ENCODE measurements at places on chromosomes 3 and 15. TPM values are rescaled to one million over a fixed set of nuclear protein-coding genes. Genes with fewer than 3 reads are reported as not detected.

The TRH gene
- total RNA-seq: not detected

The MCTP2 gene
- total RNA-seq: 4.1 TPM

The CD86 gene
- not detected for total RNA-seq

The SLC35A5 gene
- 14.9 TPM for total RNA-seq

The CPNE9 gene
- total RNA-seq: not detected

The ZNF35 gene
- 7.6 TPM for total RNA-seq

The TMEM108 gene
- total RNA-seq: not detected

The IMPG2 gene
- 0.86 TPM for total RNA-seq

The SLC24A5 gene
- not detected for total RNA-seq

The IFT57 gene
- total RNA-seq: 70.5 TPM

The MED12L gene
- total RNA-seq: 0.09 TPM

The KLHL25 gene
- total RNA-seq: 1.6 TPM

The SCN11A gene
- total RNA-seq: not detected

The ONECUT1 gene
- total RNA-seq: not detected

The POC1A gene
- 5.4 TPM for total RNA-seq

The BCL2A1 gene
- total RNA-seq: 8.8 TPM

The PCNP gene
- total RNA-seq: 103 TPM

The CELSR3 gene
- total RNA-seq: 1.1 TPM

The SKOR1 gene
- total RNA-seq: 0.16 TPM

The ITIH1 gene
- not detected for total RNA-seq

The A4GNT gene
- total RNA-seq: not detected

The ZNF660 gene
- total RNA-seq: 2.1 TPM
